ENCODE measurements at places on chromosomes 12 and 14.

DNA sequence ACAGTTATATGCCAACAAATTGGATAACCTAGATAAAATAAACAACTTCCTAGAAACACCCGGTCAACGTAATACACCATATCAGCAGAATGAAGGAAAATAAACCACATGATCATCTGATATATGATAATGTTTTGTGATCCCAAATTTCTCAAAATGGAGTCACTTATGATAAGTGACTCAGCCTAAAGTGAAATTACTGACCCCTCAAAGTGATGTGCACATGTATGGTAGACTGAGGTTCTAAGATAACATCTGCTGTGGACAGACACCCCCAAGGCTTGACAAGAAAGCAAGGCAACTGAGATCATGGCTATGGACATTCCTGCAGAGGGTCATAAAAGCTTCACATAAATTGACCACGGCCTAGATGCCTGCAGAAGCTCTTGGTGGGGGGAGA lies 105.1 kb upstream of the DCN start:
- DNase-seq = no peak

- DNase-seq = no peak
These were observed 211.3 kb downstream of the TMEM121 start for GRCh38 chr14:105737504-105738246.

DNA sequence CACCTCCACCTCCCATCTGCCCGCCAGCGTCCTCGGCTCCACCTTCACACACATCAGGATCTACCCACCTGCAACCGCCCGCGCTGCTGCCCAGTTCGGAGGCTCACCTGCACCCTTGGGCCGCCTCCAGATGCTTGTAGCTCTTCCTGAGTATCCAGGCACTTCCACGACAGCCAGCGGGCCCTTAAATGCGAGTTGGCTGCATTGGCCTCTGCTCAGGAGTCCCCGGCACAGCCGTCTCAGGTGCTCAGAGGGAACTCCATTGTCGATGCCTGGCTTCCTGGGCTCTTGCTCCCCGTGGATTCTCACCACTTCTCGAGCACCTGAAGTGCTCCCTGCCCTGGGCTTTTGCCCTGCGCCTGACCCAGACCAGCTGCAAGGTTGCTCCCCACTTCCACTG lies 21.9 kb upstream of the CDCA4 start:
- DNase-seq = no peak

- no peak for DNase-seq
These were observed 34.5 kb upstream of the LGALS3 start for GRCh38 chr14:55094292-55095157.

GRCh38 chr14:93142854-93143652 lies 27.3 kb upstream of the ITPK1 start:
- DNase-seq = no peak

GRCh38 chr12:121278169-121279070 lies 18.1 kb downstream of the CAMKK2 start:
- DNase-seq = no peak

DNA sequence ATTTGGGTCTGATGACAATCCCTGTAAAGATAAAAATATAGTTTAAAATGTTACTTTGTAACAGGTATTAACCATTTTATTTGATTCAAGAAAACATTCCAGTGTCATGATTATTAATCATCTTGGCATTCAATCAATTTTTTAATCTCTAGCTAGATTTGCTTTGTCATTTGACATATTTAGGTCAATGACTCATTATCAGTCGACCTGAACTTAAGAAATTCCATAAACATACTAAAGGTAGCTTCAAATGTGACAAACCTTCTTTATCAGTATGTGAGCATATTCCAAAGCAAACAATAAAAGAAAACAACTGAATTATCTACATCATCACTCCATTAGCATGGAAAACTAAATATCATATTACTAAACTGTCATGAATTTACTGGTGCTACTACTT lies 50.8 kb upstream of the CDKL1 start:
- no peak for DNase-seq

DNA sequence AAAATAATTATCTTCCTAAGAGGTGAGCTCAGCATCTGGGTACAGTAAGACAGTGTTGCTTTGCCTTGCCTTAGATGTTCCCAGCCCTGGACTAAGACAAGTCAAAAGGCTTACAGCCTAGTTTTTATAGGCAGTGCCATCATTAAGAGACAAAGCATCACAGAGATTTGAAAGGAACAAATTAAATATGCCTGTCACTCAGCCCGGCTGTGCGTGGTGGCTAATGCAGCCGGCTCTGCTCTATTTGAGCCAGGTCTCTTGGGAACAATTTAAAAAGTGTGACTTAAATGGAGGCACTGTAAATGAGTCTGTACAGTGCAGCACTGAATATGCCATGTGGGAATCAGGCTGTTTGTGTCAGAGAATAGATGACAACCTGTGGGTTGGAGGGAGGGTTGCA lies 1687.4 kb upstream of the FLRT2 start:
- no peak for DNase-seq

- no peak for DNase-seq
These were observed 126.9 kb upstream of the FGD4 start for GRCh38 chr12:32272465-32272864.

DNA sequence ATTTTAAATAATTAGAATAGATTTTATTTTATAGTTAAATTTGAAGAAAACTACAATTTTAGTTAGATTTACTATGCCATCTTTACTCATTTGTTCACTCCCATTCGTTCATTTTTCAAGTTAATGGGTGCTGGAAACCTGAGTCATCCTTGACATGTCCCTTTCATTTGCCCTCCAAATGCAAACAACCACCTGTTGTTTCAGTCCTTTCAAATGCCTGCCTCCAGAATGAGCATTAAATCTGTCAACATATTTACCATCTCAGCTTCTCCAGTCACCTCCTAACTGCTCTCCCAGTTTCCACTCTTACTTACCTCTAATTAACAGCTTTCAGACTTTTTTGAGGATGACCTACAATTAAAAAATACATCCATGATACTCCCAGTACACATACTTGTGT lies 375.5 kb downstream of the RAD51B start:
- DNase-seq = no peak

DNA sequence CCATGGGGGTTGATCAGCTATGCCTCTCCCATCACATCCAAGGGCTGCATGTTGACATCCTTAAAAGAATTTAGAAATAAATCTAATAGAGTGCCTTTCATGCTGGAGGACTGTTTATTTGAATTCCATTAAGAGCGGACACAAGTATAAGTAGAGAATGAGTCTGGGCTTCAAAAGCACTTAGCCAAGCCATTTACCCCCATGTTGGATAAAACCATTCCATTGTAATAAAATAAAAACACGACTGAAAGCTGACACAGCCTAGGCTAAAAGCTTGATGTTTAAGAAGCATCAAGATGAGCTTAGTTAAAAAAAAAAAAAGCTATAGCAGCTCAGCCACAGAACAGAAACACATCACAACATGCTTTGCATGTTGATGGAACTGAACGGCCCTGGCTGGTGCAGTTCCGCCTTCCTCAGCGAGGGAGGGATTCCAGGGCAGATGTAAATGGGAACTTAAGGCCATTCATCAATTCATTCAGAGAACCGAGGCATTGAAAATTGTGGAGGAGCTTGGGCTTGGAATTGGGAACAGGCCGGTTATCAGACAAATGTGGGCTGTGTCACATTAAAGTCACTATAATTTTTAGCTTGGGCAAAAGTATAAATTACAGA lies 41.2 kb downstream of the TMEM132D start:
- DNase-seq = no peak

DNA sequence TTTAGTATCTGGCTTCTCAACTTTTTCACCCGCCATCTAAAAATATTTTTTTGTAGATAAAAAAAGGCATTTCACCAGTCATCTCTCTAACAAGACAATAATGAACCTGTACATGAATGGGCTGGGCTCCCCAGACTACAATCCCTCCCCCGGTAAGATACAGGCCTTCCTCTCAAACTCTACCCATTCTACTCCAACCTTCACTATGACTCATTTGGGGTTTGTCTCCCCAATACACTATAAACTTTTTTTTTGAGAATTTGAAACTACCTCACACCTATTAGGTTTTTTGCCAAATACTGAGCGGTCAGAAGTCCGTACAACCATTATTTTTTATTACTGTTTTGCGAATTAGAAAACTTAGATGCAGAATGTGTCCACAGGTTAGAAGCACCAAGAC lies 784 bp downstream of the RPL6 start:
- no peak for DNase-seq

DNA sequence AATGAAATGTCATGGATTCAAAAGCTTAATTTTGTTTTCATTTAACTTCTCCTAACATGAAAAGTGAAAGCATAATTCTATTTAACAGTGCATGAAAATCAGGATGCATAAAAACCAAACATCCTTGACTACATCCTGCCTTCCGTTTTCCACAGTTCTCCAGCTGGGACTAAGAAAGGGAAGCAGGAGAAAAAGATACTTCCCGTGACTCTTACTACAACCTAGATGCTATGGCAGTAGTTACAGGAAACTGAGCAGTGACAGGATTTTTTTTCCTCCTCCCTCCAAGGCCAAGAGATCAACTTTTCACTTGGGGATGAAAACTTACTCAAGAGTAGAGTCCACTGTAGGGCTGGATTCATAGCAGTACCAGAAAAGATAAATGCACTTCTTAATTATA lies 2.6 kb downstream of the EXOC5 start:
- no peak for DNase-seq

DNA sequence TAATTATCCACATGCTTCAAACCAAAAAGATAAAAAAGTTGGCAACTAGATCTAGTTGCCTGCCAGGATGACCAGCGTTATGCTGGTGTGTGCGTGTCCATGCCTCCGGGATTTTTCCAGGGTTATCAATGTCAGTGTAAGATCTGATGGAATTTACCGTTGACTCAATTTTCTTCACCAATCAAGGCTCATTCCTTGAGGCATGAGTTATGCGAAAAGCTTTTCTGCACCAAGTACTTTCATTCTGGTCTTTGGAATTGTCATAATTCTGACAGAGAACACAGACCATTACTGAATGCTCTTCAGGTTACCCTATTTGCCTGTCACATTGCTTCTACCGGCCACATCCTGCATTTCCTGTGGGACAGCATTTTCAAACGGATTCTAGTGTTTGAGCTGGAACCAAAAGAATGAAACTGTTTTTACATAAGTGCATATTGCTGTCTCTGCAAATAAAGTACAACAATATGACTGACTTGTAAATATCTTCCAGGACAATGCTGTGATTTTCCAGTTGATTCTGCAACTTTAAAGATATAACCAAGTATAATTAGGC lies 91.8 kb downstream of the DUSP16 start:
- no peak for DNase-seq

DNA sequence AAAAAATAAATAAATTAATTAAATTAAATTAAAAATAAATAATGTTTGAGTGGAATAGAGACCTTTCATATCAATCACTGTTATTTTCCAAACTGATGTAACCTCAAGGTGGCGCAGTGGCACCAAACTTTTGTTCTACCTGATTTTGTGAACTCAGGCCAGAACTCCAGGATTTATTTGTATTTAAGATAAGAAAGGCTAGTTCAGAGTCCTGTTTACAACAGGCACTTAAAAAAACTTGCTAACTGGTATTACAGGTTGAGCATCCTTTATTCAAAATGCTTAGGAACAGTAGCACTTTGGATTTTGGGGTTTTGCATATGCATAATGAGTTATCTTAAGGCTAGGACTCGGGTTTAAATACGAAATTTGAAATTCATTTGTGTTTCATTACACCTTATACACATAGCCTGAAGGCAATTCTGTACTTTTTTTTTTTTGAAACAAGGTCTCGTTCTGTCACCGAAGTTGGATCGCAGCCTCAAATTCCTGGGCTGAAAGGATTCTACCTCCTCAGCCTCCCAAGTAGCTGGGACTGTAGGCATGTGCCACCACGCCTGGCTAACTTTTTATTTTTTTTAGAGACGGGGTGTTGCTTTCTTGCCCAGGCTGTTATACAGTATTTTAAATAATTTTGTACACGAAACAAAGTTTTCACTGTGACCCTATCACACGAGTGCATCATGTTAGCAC lies 32.4 kb downstream of the YY1 start:
- DNase-seq = no peak

DNA sequence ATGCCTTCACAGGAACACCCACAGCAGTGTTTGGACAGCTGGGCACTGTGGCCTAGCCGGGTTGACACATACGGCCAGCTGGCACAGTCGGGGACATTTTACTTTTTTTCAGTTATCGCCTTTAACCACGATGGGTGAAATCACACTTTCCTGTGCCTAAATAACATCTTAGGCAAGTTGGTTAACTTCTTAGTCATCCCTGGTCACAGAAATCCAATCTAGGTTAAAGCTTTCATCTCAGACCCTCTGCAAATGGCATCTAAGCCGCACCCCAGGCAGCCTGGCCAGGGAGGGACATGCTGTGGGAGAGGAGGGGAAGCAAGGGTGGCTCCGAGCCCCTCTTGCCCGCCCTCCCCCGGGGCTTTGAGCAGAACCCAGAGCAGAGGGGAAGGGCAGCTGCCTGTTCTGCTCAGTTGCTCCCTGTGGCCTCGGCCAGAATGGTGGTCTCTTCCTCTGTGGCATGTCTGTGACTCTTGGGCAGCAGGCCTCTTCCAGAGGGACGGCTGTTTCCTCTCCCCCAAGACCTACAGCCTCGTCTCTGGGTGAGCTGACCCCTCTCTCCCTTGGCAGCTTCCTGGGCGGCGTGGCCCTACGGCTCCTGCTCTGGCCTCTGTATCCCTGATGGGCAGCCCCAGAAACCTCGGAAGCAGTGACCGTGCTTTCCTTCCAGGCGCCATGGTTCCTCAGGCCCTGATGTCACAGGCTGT lies 85.4 kb upstream of the DYNC1H1 start:
- peak; percentile 64 for DNase-seq

DNA sequence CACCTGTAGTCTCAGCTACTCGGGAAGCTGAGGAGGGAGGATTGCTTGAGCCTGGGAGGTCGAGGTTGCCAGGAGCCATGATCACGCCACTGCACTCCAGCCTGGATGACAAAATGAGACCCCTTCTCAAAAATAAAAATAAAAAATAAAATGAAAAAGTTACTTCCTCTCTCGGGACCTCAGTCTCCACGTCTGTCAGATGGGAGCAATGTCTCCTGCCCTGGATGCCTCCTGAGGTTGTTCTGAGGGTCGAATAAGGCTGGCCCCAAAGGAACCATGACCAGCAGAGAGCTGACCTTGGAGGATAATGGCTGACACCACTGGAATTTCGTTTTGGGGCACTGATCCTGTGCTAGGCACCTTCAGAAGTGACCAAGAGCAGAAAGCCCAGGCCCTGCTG lies 13.6 kb upstream of the RCOR1 start:
- no peak for DNase-seq

- DNase-seq = peak; percentile 75
These were observed at the start of gene PTPN6 for GRCh38 chr12:6950811-6951540. Gene PTPN6, plus strand, starts transcription at chr12:6951356. Its CDS starts 157 bp downstream, at chr12:6951513.

- DNase-seq = no peak
These were observed 160.4 kb downstream of the EFCAB11 start for GRCh38 chr14:89794096-89794495.

GRCh38 chr14:90345239-90345557 lies 13.5 kb upstream of the NRDE2 start:
- no peak for DNase-seq
